ENCODE measurements at places on chromosomes 1 and 21.

DNA sequence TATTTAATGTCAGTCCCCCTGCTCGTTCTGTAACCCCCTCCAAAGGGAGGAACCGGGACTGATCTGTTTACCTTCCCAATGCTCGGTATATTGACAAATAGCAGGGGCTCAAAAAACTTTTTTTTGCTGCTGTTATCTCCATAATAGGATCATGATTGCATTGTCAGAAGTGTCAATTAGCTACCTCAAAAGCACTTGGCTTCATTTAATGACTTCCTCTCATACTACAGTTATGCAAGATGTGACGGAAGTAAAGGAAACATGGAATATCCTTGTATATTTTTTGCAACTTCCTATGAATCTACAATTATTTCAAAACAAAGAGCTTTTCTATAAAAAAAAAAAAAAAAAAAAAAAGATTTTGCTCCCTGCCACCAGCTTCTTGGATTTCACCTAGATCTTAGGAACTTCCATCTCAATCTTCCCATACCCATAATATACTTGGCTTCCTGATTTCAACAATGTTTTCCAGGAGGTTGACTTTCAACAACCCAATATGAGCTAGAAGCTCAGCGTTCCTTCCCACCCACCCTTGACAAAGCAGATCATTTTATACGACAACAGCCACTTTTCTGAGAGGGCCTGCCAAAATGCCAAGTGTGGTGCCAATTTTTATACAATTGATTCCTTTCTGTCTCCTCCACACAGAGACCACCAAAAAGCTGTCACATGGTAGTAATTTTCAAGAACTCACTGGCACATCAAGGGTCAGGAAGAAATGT, 71.7 kb downstream of the SETD4 start:
- DNase-seq, result no peak

DNA sequence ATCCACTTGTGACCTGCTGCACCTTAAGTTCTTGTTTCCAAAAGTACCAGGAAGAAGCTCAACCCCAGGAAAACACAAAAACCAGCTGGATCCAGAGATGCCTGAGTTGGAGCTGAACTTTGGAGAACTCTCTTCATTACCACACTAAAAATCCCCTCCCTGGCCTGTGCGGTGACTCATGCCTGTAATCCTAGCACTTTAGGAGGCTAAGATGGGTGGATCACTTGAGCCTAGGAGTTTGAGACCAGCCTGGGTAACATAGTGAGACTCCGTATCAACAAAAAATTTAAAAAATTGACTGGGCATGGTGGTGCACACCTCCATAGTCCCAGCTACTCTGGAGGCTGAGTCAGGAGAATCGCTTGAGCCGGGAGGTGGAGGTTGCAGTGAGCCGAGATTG, 6.2 kb downstream of the MAP1LC3C start:
- DNase-seq, result no peak

DNA sequence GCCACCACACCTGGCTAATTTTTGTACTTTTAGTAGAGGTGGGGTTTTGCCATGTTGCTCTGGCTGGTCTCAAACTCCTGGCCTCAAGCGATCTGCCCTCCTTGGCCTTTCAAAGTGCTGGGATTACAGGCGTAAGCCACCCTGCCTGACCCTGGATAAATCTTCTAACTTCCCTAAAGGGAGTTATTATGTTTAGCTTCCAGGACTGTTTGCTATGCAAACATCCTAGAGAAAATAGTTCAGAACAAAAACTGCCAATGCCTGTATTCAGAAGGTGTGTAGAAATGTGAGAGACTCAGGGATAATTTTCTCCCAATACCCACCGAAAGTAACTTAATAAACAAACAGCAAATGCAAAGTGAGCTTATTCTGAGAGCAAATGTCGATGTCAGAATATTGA, 301.2 kb downstream of the TGFB2 start:
- no peak for DNase-seq

DNA sequence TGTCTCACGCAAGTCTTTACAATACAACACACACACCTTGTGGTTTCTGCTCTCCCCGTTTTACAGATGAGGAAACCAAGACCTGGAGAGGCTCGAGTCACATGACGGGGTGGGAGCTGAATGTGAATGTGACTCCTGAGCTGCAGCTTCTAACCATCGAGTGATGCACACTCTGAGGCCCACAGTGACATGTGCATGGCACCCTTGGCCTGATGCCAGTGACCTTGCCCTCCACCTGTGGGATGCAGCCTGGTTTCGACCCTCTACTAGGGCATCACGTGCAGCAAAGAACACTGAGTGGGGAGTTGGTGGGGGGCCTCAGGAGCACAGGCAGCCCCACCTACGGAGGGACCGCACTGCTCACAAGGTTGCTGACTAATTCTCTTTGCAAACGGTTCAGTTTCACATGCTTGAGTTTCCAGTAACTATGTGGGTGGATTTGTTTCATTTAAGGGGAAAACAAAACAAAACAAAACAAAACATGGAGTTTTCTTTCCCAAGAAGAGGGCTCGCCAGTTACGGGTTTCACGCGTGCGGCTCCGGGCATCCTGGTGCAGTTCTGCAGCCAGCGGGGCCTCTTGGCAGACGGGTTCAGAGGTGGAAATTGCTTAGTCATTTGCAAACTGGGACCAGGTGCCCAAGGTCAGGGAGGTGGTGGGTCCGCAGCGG, 22.9 kb downstream of the SPSB1 start:
- peak; percentile 54 for DNase-seq

DNA sequence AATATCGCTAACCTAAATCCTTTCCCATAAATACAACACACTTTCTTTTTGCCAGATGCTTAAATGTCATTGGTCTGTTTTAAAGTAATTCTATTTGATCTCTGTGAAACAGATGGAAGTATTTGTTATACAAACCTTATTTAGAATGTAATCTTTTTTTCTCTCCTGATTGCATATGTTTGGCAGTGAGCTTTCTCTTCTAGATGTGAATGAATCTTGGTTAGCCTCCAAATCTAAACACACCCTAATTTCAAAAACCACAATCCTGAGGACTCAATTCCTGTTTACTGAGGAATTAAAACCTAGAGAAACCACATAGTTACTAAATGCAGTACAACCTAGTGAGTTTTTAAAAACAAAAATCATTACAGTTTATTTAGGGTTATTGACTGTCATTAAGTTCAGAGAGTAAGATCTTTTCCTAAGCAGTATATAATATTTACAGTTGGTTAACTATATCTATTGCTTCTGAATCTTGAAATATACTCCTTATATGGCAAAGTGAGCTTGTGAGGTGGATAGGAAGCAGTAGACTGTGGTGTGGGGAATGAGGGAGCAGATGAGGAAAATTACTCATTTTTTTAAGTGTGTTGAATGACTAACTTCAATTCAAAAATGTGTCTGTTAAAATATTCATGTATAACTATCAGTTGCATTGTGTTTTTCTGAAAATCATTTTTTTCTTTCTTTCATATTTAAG, 218.7 kb downstream of the FMN2 start:
- peak; percentile 53 for DNase-seq

DNA sequence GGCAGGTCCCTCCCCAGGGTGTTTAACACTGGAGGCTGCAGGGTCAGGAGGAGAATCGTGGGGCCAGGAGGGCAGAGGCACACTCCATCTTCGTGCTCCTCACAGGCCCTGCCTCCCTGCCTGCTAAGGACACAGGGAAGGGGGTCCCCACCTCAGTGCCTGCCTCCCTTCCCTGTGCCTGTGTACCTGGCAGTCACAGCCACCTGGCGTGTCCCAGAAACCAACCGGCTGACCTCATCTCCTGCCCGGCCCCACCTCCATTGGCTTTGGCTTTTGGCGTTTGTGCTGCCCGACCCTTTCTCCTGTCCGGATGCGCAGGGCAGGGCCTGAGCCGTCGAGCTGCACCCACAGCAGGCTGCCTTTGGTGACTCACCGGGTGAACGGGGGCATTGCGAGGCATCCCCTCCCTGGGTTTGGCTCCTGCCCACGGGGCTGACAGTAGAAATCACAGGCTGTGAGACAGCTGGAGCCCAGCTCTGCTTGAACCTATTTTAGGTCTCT, 623 bp upstream of the BGLAP start:
- no peak for DNase-seq

GRCh38 chr1:119227456-119227855, 87.0 kb upstream of the WARS2 start:
- no peak for DNase-seq

DNA sequence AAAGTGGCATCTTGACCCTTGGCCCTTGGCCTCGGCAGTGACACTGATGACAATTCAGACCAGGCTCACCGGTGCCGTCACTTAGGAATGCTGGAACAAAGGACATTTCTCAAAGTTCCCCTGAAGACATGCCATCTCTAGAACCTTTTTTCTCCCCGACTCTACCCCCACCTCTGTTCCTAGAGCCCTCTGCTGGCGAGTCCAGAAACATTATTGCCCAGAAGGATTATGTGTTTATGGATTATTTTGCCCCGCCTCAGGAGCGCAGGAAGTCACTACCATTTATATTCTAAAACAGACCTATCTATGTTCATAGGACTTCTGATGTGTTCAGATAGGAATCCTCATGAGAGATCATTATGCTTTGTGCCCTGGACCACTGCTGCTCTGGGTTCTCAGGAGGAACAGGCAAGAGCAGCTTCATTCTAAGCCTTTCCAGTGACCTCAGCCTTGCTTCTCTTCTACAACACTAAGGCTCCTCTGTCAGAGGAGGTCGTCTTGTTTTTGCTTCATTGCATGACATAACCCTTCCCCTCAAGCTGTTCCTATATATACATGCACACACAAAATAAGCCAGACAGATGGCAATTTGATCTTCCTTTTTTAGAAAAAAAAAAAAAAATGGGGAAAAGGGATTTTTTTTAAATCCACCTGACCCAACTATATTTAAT, 12.4 kb upstream of the SHISA4 start:
- DNase-seq, result no peak

DNA sequence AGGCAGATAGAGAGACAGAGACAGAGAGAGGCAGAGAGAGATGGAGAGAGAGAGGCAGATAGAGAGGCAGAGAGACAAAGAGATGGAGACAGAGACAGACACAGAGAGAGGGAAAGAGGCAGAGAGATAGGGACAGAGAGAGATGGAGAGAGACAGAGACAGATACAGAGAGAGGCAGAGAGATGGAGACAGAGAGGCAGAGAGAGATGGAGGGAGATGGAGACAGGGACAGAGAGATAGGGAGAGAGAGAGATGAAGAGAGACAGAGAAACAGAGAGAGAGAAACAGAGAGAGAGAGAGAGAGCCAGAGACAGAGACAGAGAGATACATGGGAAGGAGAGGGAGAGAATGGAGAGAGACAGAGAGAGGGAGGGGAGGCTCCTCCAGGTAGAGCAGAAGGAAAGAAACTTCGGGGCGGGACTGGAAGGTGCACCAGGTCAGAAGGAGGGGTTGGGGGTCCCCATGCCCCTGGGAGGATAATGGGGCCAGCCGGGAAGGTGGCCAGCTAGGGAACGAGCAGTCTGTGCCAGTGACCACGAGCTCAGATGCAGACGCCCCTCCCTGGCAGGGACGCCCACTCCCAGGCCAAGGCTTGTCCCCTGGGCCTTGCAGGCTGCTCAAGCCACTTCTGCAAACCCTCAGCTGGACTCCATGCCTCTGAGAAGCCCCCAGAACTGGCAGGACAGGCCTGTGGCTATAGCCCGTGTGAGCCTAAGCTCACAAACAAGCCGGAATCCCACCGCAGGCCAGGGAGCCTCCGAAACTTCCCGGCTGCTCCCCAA, 3.3 kb downstream of the FNDC10 start:
- no peak for DNase-seq

- no peak for DNase-seq
Observed at GRCh38 chr1:39919545-39919944, 17.8 kb upstream of the MYCL start.

DNA sequence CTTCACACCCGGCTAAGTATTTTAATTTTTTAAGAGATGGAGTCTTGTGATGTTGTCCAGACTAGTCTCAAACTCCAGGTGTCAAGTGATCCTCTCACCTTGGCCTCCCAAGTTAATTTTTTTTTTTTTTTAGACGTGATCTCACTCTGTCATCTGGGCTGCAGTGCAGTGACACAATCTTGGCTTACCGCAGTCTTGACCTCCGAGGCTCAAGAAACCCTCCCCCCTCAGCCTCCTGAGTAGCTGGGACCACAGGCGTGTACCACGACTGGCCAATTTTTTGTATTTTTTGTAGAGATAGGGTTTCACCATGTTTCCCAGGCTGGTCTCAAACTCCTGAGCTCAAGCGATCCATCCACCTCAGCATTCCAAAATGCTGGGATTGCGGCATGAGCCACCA, 11.7 kb upstream of the IFNLR1 start:
- no peak for DNase-seq

GRCh38 chr21:43930074-43930847, 65.2 kb downstream of the AGPAT3 start:
- DNase-seq, result no peak

DNA sequence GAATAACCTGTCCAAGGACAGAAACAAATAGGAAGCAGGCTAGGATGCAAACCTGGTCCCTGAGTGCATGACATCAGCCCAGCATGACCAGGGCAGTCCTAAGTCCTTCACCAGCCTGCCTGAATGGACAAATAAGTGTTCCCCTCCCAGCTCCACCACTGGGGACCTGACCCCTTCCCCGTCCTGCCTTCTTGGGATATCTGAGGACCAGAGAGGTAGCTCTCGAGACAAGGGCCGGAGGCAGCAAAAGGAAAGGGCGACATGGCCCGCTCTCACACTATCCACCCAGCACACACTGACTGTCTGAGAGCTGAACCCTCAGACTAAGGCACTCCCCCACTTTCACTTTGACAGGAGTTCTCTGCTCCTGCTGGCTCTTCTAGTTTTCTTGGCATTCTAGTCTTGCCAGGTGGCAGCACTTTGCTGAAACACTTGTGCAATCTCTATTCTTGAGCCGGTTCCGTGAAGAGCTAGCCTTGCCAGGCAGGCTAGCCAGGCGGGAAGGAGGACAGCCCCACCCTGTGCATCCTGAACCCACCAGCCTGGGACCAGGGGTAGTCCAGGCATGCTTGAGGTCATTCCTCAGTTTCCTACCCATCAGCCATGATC, 251.1 kb upstream of the RAB4A start:
- no peak for DNase-seq

DNA sequence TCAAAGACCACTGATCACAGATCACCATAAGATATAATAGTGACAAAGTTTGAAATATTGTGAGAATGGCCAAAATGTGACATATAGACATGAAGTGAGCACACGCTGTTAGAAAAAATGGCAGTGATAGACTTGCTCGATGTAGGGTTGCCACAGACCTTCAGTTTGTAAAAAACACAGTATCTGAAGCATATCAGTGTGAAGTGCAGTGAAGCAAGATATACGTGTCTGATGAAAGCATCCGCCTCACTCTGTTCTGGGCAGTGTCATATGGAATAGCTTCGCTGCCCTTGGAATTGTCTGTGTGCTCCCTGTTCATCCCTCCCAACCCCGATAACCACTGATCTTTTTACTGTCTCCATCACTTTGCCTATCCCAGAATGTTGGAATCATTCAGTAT, 50.7 kb downstream of the GALNT2 start:
- DNase-seq, result no peak

DNA sequence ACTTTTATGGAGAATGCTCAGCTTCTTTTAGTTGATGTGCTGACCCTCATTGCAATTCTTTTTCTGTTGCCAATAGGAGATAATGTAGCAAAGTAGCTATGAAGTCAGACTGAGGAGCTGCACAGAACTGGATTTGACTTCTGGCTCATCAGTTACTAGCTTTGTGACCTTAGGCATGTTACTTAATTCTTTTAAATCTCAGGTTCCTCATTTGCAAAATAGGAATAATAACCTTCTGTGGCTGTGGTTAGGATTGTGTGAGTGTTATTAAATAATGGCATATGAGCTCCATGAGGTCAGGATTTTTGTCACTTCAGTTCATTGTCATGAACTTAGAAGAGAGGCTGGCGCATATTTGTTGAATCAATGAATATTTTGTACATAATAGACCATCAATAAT, 237.6 kb upstream of the SGIP1 start:
- DNase-seq, result no peak
